ENCODE measurements at places on chromosomes 7 and 10.
A peak's percentile ranks its signal among the peaks of the same experiment; 100 is the strongest.

GRCh38 chr7:130201796-130202195 is 3.4 kb downstream of the TMEM209 start:
- DNase-seq: no peak

- DNase-seq: no peak
Observed at GRCh38 chr7:84669177-84669732, 474.7 kb upstream of the SEMA3A start.

GRCh38 chr7:40761762-40762560 is 627.2 kb downstream of the SUGCT start:
- DNase-seq: no peak

- DNase-seq: no peak
Observed at GRCh38 chr10:88131511-88132139, 268.2 kb downstream of the PTEN start.

DNA sequence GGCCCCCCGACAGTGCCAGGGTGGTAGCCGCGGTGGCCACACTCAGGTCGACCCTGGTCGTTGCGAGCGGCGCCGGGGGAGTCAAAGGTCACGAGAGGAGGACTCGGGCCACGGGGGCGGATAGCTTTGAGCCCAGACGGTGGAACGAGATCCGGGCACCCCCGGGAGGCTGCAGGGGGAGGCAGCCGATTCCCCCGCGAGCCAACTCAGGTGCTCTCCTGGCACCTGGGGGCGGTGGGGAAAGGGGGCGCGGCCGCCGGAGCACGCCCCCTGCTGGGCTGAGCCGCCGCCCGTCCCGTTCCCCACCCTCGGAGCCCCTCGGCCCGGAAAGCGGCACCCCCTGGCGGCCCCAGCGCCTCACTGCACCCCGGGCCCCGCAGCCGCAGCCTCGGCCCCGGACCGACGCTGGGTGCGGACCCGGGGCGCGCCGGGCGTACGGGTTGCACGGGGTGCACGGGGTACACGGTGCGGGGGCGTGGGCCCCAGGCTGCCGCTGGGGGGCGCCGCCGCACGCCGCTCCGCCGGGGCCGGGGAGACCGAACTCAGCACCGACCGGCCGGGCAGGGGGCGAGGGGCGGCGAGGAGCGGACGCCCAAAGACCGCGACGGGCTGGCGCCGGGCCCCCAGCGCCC is 521 bp upstream of the NYAP1 start:
- DNase-seq: peak; percentile 78

GRCh38 chr7:11753433-11753832 is 78.6 kb downstream of the THSD7A start:
- DNase-seq: no peak

DNA sequence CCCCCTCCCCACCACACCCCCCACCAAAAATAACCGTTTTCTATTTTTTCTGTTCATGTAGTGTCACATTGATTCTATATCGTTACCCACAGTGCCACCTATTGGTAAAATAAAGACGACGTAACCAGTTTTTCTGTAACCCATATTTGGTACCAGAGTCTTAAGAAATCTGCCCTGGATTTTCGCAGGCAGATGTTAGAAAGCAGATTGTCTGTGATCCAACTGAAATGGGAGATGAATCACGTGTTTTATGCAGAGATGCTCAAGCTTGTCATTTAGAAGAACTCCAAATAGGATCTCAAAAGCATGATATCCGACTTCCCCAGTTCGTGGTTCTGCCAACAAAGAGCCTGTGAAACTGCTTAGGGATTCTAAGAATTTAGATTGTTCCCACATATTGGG is 261.1 kb upstream of the CSTF2T start:
- DNase-seq: no peak

- DNase-seq: no peak
Observed at GRCh38 chr7:19585761-19586160, 123.1 kb downstream of the POLR1F start.

GRCh38 chr7:96996958-96997511 is 8.3 kb upstream of the DLX6 start:
- no peak for DNase-seq

DNA sequence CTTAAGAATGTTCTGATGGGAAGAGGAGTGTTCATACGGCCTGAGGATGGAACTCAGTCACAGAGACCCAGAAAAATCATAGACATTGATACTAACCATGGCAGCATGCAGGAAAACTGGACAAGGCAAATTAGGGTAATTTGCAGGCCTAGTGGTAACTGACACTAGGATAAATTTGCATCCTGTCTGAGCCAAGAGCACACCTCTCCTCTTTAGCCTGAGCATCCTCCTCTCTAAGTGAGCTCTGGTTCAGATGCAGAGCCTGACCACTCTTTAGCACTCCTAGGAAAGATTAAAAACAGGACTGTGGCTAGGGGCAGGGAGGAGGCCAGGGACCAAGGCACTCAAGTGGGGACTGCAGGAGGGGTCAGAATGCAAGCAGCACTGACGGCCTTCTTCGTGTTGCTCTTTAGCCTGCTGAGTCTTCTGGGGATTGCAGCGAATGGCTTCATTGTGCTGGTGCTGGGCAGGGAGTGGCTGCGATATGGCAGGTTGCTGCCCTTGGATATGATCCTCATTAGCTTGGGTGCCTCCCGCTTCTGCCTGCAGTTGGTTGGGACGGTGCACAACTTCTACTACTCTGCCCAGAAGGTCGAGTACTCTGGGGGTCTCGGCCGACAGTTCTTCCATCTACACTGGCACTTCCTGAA is at the start of gene TAS2R41:
TAS2R41 (plus strand) TSS at position 373 of the 650 bp plus-strand sequence; CDS start at position 373, 0 bp downstream.
- DNase-seq: no peak

DNA sequence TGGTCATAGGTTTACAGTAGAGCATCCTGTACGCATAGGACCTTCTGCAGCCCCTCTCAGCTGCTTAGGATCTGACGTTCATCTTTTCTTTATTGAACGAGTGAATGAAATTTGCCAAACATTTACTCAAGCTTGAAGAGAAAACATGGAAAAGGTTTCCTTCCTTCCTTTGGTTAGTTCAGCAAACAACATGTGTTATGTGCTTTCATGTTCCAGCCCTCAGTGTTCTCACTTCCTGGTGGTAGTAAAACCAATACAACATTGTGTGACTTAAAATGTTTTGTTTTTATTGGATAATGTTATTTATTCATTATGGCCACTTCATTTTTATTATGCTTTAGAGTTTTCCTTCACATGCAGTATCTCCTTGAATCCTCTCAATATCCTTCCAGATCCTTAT is 1.4 kb upstream of the CDCA7L start:
- no peak for DNase-seq

Measured in mesothelial cell of epicardium (in vitro differentiated cells).